ENCODE measurements at places on chromosomes 3 and 15.

GRCh38 chr3:148903022-148903442 lies 37.9 kb downstream of the CPA3 start:
- DNase-seq, result no peak
- H3K36me3 ChIP-seq, result no peaks in the 10 kb centered on the region
- peaks cover 7% of the 10 kb centered on the region for H3K27me3 ChIP-seq
- no peak overlapping the region for H3K27ac ChIP-seq
- H3K4me3 ChIP-seq, result no peak overlapping the region

DNA sequence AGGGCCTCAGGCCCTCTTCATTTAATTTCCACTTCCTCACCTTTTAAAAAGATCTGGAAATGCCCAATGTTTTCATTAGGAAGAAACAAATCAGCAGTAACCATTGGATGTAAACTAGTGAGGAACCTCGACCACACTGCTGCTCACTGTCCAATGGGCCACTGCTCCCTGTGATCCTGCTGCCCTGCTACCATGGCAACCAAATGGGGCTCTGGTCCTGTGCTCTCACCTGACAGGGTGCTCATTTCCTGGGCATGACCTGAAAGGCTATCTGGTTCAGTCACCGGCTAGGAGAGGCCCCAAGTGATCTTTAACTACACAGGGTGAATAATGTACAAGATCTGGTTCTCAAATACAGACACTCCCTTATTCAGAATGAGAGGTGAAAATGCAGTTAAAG lies 54.6 kb downstream of the ARHGEF3 start:
- no peak overlapping the region for H3K27ac ChIP-seq
- peaks cover 28% of the 10 kb centered on the region for H3K4me1 ChIP-seq
- DNase-seq, result no peak
- peaks cover 77% of the 10 kb centered on the region for H3K36me3 ChIP-seq
- H3K4me3 ChIP-seq, result no peak overlapping the region

GRCh38 chr3:117068301-117068700 lies 358.7 kb downstream of the TUSC7 start:
- H3K4me1 ChIP-seq, result no peaks in the 10 kb centered on the region
- H3K4me3 ChIP-seq, result no peak overlapping the region
- no peaks in the 10 kb centered on the region for H3K27me3 ChIP-seq
- H3K27ac ChIP-seq, result no peak overlapping the region
- DNase-seq, result no peak

- no peaks in the 10 kb centered on the region for H3K4me1 ChIP-seq
- DNase-seq, result no peak
These were observed 48.4 kb upstream of the TJP1 start for GRCh38 chr15:29870495-29871151.

DNA sequence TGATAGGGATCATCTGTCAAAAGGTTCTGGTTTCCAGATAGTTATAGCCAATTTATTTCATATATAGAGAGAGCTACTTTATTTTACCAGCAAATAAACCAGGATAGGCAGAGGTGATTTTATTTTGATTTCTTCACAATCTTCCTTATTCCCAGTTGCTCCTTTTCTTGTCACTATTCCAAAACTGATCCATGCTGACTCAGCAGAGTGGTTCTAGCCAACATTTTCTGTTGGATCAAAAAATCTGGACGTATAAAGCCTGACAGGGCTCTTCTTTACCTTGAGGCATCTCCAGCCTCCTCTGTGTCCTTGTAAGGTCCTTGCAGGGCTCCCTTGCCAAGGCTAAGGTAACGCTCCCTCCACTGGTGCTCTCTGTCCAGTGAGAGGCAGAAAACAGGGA lies 15.8 kb downstream of the HDC start:
- no peak overlapping the region for H3K4me3 ChIP-seq
- DNase-seq, result no peak
- H3K27ac ChIP-seq, result peak overlapping the region; percentile 94
- H3K36me3 ChIP-seq, result no peaks in the 10 kb centered on the region

DNA sequence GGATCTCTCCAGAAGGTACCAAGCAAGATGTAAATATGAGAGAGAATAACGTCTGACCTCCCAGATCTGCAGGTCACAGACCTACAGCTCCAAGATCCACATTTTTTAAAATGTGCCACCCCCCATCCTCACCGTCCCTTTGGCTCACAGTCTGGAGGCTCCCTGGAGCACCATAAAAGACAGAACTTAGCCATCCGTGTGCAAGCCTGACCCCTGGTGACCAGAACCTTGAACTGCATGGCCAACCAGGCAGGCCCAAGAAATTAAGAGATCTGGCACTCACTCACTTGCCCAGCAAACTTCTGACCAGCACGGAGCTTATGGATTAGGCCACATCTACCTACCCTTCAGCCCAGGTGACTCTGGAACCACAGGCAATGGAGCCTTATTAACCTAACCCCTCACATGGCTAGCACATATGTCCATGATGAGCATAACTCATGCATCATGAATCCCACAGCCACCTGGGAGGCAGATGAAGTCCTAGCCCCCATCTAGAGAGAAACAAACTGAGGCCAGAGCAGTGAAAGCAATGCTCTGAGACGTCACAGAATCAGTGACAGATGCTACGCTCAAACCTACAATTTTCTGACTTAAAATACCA lies 275.3 kb downstream of the UACA start:
- no peaks in the 10 kb centered on the region for H3K36me3 ChIP-seq
- no peak overlapping the region for H3K27ac ChIP-seq
- peak; percentile 79 for DNase-seq
- peaks cover 58% of the 10 kb centered on the region for H3K4me1 ChIP-seq
- no peak overlapping the region for H3K4me3 ChIP-seq

DNA sequence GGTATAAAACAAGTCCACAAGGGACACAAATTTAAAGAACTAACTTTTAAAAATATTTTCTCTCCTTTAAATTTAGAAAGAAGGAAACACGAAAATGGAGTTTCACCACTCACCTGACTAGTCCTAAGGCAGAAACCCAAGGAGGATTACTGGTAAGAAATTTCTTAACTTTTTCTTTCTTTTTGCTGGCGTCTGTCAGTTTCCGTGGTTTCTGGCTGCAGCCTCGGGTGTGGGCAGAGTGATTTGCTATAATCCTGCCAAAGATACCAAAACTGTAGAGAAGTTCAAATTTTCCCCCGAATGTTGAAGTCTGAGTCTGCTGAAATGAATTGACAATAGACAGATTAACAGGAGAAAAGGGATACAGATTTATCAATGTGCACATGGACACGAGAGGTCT lies 843.6 kb upstream of the ALCAM start:
- no peak for DNase-seq
- H3K27me3 ChIP-seq, result no peaks in the 10 kb centered on the region
- H3K4me3 ChIP-seq, result no peak overlapping the region
- peaks cover 4% of the 10 kb centered on the region for H3K4me1 ChIP-seq

GRCh38 chr3:173938159-173938558 lies 540.6 kb downstream of the NLGN1 start:
- no peaks in the 10 kb centered on the region for H3K36me3 ChIP-seq
- H3K4me3 ChIP-seq, result no peak overlapping the region
- no peaks in the 10 kb centered on the region for H3K4me1 ChIP-seq
- no peaks in the 10 kb centered on the region for H3K27me3 ChIP-seq
- DNase-seq, result no peak

DNA sequence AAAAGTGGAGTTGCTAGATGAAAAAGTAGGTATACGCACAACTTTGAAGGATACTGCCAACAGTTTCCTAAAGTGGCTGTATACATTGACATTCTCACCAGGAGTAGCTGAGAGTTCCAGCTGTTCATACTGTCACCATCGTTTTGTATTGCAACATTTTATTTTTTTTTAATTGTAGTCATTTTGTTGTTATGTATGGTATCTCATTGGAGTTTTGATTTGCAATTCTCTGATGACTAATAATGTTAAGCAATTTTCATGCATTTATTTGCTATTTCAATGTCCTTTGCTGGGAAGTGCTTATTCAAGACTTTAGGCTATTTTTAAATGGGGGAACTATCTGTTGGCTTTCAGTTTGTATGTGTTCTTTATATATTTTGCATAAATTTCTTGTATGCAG lies 185.1 kb upstream of the TGFBR2 start:
- H3K27ac ChIP-seq, result no peak overlapping the region
- H3K4me3 ChIP-seq, result no peak overlapping the region
- DNase-seq, result no peak
- no peaks in the 10 kb centered on the region for H3K27me3 ChIP-seq

GRCh38 chr15:61613729-61614128 lies 384.6 kb upstream of the RORA start:
- H3K36me3 ChIP-seq, result peaks cover 4% of the 10 kb centered on the region
- H3K4me1 ChIP-seq, result no peaks in the 10 kb centered on the region
- no peak overlapping the region for H3K27ac ChIP-seq
- no peak for DNase-seq
- H3K27me3 ChIP-seq, result peaks cover 11% of the 10 kb centered on the region

DNA sequence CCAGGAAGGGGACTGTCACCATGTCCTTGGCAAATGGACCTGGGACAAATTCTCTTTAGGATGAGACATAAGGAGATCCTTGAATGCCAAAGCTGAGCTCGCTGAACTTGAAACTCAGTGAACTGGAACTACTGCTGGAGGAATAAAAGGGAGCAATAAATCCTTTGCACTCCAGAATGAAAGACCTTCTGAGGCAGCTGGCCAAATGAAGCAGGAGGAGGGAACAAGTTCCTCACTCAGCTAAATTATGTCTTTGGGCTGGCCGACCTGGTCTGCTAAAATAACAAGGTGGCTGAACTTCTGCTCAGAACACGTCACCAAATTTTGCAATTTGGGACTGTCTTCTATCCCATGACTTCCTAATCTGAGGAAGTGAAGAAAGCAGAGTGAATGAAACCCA lies 314.7 kb downstream of the LPP start:
- peaks cover 6% of the 10 kb centered on the region for H3K36me3 ChIP-seq
- peaks cover 10% of the 10 kb centered on the region for H3K4me1 ChIP-seq
- H3K27ac ChIP-seq, result no peak overlapping the region
- no peaks in the 10 kb centered on the region for H3K27me3 ChIP-seq

DNA sequence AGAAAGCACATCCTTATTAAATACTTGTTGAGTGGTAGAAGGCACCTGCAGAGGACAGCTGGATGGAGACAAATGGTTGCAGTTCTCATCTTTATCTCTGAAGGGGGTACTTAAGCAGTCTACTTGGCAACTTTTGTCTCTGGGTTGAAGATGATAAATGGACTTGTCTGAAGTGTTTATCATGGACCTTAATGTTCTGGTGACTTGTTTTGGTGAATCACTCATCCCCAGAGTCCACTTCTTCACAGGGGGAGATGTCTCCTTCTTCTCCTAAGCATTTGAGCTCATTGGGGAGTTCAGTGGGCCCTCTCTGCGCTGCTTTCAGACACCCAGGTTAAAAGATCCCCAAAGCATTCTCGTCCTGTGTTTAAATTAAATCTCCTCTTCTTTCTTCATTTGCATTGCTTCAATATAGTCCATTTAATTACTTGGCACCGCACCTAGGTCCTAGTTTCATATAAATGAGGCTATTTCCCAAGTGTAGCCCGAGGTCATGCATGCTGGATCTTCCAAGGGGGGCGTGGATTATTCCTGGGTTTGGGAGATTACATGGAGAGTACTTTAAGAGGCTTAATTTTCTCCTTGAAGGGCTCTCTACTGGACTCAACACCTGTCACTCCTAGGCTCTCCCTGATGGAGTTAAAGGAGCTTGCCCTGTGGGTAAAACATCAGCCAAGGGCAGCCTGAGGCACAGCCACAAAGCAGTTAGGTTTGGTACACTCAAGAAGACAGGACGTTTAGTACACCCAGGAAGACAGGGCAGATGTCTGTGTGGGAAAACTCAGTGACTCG lies 239.3 kb upstream of the C2CD4B start:
- no peak overlapping the region for H3K27ac ChIP-seq
- no peak for DNase-seq
- peaks cover 7% of the 10 kb centered on the region for H3K36me3 ChIP-seq

- no peak overlapping the region for H3K27ac ChIP-seq
- no peak overlapping the region for H3K4me3 ChIP-seq
- no peak for DNase-seq
- no peaks in the 10 kb centered on the region for H3K36me3 ChIP-seq
These were observed 1762.5 kb downstream of the SI start for GRCh38 chr3:163315786-163316185.

- H3K27ac ChIP-seq, result no peak overlapping the region
- peaks cover 2% of the 10 kb centered on the region for H3K36me3 ChIP-seq
- H3K4me3 ChIP-seq, result no peak overlapping the region
- H3K4me1 ChIP-seq, result no peaks in the 10 kb centered on the region
- DNase-seq, result no peak
These were observed 24.4 kb downstream of the TP63 start for GRCh38 chr3:189655617-189656016.

DNA sequence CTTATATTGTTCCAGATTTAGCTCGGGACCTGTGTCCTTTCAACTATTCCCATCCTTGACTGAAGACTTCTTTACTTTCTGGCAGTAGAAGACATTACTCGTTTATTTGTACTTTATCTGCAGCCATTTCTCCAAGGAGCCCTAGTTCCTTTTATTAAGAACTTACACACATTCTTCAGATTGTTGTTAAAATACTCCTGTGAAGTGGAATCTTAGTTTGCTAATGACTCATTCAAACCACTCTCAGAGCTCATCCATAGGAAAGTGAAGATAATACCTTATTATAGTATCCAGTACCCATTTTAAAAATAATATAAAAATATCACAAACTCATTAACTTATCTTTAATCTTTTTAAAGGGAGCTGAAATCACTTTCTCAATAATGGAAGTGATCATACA lies 63.5 kb downstream of the C3orf70 start:
- H3K27ac ChIP-seq, result no peak overlapping the region
- H3K27me3 ChIP-seq, result peaks cover 14% of the 10 kb centered on the region
- no peaks in the 10 kb centered on the region for H3K36me3 ChIP-seq
- H3K4me3 ChIP-seq, result no peak overlapping the region

DNA sequence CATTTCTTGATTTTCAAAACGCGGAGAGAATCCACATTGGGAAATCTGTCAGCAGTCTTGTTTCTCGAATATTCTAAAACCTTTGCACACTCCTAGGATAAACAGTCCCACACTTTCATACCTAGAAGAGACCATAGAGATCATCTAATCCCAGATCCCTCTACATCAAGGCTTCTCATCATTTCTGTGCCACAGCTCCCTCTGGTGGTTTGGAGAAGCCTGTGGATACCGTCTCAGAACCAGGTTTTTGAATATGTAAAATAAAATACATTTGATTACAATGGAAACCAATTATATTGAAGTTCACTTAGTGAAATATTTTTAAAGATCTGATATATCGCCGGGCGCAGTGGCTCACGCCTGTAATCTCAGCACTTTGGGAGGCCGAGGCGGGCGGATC lies 211.9 kb upstream of the GOLGA6L4 start:
- no peaks in the 10 kb centered on the region for H3K36me3 ChIP-seq
- peaks cover 5% of the 10 kb centered on the region for H3K27me3 ChIP-seq
- no peaks in the 10 kb centered on the region for H3K4me1 ChIP-seq

GRCh38 chr3:94937980-94938379 lies 875.1 kb downstream of the NSUN3 start:
- H3K27me3 ChIP-seq, result no peaks in the 10 kb centered on the region
- H3K27ac ChIP-seq, result no peak overlapping the region
- no peaks in the 10 kb centered on the region for H3K4me1 ChIP-seq
- no peak overlapping the region for H3K4me3 ChIP-seq
- H3K36me3 ChIP-seq, result no peaks in the 10 kb centered on the region
- no peak for DNase-seq
